ENCODE measurements at places on chromosomes 1 and 21. TPM values are rescaled to one million over a fixed set of nuclear protein-coding genes. Genes with fewer than 3 reads are reported as not detected.

Gene HRNR
- total RNA-seq = not detected

Gene TSPEAR
- 0.07 TPM for total RNA-seq

Gene CFHR2
- total RNA-seq = not detected

Gene SAMD11
- total RNA-seq = 0.67 TPM

Gene PGLYRP3
- total RNA-seq = not detected

Gene AIDA
- total RNA-seq = 29.9 TPM

Gene DCST1
- not detected for total RNA-seq

Gene RNU1-3
- total RNA-seq = 1,097 TPM

Gene SELENON
- 78.7 TPM for total RNA-seq

Gene ANGPTL1
- 31.1 TPM for total RNA-seq

Gene DNTTIP2
- 38.8 TPM for total RNA-seq

Gene FAM72C
- total RNA-seq = not detected

Gene MX2
- 5.3 TPM for total RNA-seq

Gene BCAN
- total RNA-seq = not detected

Gene KIAA1614
- 12.1 TPM for total RNA-seq

Gene LCE1B
- not detected for total RNA-seq

Gene NBPF4
- not detected for total RNA-seq

Gene AADACL4
- not detected for total RNA-seq

Gene SLC45A3
- 3.7 TPM for total RNA-seq

Gene TRIM45
- 14.2 TPM for total RNA-seq

Gene TNNI3K
- 56.9 TPM for total RNA-seq

Gene DPT
- total RNA-seq = 25.8 TPM

Gene WNT2B
- 1.8 TPM for total RNA-seq

Gene AIM2
- total RNA-seq = not detected

Gene AK5
- 0.30 TPM for total RNA-seq

Gene KRTAP11-1
- not detected for total RNA-seq

Gene SLC25A24
- total RNA-seq = 13.8 TPM

Measured in heart left ventricle (tissue), 16 donors.